SK-N-MC (cell line): ENCODE measurements at places on chromosomes 7 and 10.

GRCh38 chr7:134329614-134330346 lies 13.1 kb upstream of the SLC35B4 start:
- no peak for DNase-seq

GRCh38 chr10:90319188-90319914 lies 538.5 kb downstream of the HTR7 start:
- no peak for DNase-seq

DNA sequence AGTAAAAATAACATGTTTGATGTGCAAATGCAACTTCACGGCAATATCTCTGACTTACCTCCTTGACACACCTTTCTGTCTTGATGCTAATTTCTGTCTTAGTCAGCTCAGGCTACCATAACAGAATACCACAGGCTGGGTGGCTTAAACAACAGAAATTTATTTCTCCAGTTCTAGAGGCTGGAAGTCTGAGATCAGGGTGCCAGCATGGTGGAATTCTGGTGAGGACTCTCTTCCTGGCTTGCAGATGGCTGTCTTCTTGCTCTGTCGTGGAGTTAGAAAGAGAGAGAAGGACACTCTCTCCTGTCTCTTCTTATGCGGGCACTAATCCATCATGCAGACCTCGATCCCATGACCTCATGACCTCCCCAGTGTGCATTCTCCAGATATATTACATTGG lies 134.9 kb downstream of the VTI1A start:
- no peak for DNase-seq

GRCh38 chr10:72445851-72446250 lies 91.1 kb upstream of the DNAJB12 start:
- DNase-seq: no peak

DNA sequence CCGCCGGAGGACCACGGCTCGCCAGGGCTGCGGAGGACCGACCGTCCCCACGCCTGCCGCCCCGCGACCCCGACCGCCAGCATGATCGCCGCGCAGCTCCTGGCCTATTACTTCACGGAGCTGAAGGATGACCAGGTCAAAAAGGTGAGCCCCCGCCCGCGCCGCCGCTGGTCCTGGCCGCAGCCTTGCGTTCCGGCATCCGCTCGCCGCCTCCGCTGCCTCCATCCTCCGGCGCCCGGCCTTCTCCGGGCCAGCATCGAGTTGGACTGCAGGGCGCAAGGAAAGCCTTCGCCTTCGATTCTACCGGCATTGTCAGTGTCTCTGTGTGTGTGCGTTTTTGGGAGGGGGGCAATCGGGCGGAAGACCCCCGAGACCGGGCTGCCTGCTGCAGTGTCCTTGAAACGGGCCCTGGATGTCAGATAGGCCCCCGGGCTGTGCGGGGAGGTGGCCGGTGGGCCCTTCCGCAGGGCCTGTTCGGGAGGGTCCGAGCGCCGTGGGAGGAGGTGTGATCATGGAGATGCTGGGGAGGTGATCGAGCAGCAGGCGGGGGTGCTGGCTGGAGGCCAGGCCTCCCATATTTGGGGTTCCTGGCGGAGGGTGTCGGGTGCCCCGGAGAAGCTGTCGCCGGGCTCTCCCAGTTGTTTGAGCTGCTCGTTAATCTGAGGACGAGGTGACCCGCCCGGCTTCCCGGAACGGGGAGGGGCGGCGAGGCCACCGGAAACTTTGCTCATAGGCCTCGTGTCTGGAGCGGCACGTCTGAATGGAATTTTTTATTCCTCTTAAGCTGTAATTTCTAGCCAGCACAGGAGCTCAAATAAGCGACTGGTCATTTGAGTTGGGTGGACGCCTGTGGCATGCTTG lies 40.8 kb downstream of the HK1 start:
- DNase-seq: no peak

DNA sequence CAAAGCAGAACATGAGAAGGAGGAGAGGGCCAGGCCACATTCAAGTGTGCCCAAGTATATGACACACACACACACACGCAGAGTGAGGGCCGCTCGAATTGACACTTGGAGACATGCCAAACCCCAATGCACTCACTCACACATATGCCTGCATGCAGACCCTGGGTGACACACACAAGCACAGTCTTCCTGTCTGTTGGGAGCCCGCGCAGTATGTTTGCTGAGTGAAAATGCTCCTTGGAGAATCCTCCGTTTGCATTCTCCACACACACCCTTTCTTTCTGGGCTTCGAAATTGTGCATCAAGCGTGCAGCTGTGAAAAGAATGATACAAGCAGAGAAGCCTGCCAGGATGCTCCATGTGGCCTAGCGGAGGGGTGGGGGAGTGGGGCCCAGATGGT lies 120.9 kb downstream of the PLXNA4 start:
- DNase-seq: no peak

DNA sequence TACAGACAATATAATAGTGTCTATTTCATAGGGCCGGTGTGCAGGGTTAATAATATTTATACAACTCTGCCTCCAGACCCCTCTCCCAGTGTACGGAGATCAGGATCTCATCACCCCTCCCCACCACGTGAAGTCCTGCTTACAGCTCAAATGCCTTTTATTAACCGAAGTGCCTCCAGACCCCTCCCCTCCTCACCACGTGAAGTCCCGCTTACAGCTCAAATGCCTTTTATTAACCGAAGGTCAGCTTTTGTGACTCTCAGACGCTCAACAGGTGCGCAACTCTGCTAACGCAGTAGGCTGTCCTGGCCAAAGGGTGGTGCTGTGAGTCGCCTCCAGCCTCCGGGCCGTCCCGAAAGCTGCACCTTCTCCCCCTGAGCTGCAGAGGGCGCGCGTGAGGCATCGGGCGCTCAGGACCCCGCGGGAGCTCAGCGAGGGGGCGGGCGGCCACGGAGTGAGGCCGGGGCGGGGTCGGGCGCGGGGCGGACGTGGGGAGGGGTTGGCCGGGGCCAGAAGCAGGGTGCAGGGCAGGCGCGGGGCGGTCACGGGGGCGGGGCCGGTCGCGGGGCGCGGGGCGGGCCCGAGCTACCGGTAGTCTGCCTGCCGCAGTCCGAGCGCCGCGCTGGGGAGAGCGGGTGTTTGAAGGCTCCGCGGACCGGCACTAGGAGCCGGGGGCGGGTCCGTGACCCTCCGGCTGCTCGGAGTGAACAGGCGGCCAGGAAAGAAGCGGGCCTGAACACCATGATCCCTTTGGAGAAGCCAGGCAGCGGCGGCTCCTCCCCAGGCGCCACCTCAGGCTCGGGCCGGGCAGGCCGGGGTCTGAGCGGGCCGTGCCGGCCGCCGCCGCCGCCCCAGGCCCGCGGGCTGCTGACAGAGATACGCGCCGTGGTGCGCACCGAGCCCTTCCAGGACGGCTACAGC lies at the start of gene STK17A:
Gene STK17A (plus strand): TSS at position 606 of the 921 bp plus-strand sequence. CDS start 136 bp downstream, at position 742.
- DNase-seq: no peak

DNA sequence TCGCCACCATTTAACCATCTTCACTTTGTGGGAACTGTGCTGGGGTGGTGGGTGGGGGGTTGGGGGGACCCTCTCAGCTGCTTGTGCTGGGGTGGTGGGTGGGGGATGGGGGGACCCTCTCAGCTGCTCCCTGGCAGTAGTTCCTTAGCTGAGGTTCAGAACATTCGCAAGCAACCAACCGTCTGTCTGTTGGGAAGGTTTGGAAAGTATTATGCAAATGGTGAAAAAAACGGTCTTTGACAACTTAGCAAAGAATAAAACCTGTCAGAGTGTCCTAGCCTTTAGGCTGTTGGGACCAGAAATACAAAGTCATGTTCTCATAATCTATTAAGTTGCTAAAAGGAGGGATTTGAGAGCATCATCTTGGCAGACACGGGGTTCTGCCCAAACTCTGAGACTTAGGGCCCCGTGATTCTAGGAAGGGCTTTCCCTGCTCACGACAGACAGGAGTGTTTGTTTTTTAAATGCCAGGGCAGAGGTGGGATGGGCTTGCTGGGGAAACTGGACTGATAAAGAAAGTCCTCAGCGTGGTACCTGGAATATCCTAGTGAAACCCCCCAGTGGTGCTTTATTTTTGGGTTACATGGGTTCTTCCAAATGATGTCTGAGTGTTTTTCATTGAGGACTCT lies 14.1 kb upstream of the SRGN start:
- DNase-seq: no peak

DNA sequence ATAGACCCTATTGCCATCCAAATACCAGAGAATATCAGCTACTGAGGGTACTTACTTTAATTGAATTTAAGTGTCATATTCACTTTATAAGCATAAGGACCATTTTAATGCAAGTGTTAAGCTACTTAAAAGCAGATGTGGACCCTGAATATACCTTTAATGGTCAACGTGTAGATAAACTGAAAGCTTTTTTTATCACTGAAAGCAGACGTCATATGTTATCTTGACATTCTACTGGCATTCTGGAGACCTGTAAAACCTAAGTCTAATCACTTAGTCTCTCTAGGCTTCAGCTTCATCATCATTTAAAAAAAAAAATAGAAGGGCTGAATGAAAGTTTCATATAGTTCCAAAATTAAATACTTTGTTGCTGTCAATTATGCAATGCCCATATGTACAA lies 116.5 kb downstream of the ELAPOR2 start:
- DNase-seq: no peak
